GM13976 (cell line): ENCODE measurements at places on chromosomes 2 and 18.

DNA sequence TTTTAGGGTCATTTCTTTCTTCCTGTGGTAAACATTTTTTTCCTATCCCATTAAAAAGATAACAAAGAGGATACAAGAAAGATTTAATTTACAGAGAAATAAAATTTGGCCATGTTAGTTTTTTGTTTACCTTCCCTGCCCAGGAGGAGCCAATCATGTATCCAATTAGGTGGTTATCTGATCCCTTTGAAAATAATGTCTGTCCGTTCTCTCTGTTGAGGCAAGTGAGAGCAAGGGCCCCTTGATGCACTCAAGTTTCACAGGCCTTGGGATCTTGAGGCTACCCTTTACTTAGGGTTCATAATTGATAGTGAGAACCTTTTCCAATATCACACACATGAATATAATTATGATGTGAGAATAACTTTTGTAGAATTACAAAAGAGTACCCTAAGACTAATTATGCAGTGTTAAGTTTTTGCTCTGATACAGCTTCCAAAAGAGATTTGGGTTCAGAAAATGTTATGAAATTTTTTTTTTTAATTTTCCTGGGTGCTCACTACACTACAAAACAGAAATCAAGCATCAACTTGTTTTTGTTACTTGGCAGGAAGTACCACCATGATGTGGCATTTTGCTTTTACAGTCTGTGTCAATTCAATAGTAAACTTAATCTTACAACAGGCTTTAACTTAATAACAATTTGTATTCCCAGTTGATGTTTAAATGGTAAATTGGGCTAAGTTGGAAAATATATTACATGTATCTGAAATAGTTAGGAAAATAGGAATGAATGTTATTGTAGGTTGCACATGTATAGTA, 42.0 kb downstream of the AFTPH start:
- no peak for DNase-seq

DNA sequence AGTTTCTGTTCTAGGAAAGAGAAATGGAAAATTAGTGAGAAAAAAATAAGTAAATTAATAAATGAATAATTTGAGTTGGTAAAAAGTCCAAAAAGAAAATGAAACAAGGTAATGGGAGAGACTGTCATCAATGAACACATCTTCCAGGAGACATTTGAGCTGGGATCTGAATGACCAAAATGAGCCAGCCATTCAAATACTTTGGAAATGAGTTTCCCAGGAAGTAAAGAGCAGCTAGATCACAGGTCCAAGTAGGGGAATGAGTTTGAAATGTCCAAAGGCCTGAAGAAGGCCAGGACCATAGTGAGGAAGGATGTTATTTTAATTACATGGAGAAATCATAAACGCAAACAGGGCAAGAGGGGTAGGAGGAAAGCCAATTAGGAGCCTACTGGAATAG, 6.6 kb upstream of the DNAH7 start:
- DNase-seq: no peak

GRCh38 chr2:69565431-69565839, 78.1 kb downstream of the AAK1 start:
- peak; percentile 64 for DNase-seq

- no peak for DNase-seq
These were observed 330.8 kb downstream of the CYP26B1 start for GRCh38 chr2:71816815-71817214.

- no peak for DNase-seq
These were observed 176.4 kb upstream of the ID2 start for GRCh38 chr2:8505311-8505920.

DNA sequence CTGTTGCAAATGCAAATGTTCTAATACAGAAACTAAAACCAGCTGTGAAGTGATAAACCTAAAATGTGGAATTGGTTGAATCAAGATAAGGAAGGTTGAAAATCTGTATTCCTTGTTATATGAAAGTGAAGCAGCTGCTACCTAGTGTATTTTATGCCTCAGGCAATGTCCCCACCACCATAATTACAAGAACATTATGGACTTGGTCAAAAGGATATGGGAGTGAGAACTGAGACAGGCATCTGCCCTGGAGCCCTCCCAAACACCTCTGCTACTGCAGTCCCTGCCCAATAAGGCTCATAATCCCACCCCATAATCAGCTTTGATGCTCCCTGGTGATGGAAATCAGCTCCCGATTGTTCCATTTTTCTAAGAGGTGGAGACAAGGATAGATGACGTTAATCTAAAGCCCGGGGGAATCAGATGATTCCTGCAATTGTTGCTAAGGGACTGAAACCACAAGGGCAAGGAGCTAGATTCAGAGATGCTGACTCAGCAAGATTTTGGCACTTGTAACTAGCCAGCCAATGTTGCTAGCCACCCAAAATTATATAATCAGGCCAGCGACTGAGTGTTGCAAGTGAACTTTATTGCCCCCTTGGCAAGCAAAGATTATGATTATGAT, 69.5 kb downstream of the EVA1A start:
- no peak for DNase-seq

DNA sequence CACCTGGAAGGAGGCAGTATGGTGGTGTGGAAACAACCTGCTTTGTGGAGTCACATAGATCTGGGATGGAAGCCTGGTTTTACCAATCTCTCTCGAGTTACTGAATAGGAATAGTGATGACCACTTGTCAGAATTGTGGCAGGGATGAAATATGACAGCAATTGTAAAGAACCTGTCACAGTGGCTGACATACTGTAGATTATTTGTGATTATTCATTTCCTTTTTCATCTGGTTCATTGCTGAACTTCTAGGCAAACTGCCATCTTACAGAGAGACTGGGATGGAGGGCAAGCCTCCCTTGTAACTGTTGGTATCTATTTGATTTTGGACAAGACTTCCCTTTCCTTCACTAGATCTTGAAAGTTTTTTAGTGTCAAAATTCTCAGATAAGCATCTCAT, 42.0 kb downstream of the FMNL2 start:
- no peak for DNase-seq

GRCh38 chr2:4673025-4673489, 969.7 kb downstream of the DCDC2C start:
- DNase-seq: no peak

- no peak for DNase-seq
These were observed 381.6 kb downstream of the SUCLG1 start for GRCh38 chr2:84077496-84077895.

DNA sequence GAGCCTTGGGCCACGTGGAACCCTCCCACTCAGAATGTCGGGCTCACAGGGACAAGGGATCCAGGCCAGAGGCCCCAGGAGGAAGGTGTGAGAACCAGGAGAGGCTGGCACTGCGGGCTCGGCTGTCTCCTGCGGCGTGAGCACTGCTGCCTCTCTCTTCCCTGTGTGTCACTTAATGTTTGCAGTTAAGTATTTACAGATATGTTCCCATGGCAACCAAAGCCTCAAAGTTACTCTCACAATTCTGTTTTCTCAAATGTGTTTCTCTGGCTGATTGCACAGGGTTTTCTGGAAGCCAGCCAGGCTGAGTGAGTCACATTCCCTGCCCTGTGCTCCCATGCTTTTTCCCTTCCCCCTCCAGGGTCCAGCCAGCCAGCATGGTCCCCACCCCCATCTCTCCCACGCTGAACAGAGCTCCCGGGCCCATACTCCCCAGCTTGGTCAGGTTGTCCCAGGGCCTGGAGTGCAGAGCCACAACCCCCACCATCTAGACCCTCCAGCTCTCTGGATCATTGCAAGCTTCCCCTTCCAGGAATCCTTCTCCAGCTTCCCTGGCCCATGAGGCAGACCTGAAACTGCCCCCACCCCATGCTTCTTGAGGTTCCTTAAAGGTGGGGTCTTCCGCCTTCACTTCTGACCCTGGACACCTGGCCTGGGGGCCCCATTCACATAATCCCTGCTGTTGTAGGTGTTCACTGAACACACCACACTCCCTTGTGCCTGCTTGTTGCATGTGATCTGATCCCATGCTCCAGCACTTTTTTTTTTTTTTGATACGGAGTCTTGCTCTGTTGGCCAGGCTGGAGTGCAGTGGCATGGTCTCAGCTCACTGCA, 265.9 kb downstream of the CELF4 start:
- DNase-seq: no peak

DNA sequence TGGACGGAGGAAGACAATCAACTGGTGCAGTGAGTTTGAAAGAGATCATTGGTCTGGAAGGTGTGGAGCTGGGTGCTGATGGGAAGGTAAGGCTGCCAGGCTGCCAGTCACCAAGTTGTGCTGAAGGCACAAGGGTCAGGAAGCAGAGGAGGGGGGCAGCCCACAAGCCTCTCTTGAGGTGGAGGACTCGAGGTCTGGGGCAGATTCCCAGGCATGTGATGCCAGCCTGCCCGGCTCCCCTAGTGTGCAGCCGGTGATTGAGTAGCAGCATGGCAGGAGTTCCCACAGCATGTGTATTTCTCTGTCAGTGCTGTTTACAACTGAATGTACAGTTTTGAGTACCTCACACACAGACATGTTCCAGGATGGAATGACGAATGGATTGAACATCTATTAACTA, 99.3 kb downstream of the CABLES1 start:
- DNase-seq: no peak

GRCh38 chr2:82793711-82794435, 1665.2 kb downstream of the SUCLG1 start:
- no peak for DNase-seq

DNA sequence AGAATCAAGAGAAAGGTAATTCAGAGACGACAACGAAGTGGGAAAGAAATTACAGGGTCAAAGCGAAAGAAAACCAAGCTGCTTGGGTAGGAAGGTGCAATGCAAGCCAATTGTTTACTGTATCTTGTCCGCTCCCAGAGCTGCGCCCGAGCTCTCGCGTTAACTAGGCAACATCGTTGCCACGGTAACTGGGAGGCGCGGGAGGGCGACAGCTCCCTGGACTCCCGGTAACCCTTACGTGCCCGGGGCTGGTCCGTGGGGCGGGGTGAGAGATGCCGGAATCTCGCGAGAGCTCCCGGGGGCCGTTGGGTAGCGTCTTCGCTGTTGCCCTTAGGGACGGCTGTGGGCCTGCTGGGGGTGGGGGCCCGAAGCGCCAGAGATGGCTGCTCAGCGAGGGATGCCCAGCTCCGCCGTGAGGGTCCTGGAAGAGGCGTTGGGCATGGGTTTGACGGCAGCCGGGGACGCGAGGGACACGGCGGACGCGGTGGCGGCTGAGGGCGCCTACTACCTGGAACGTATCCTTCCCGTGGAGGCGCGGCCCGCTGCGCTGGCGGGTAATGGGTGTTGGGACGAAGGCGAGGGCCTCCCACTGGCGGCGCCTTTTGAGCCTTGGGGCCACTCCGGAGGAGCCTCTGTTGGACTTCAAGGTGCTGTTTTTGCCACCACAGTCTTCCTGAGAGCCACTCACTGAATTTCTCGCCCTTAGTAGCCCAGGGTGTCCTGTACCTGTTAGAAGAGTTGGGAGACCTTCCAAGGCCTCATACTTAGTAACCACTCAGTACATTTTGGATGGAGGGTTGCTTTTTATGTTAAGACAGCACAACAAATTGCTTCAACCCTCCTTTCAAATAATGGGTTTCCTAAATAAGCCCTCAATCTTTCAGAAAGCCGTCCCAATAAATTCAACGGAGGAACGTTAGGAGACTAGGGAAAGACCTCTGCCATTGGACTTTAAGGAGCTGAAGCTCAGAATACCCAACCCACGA, at the start of gene SPAG16:
Gene SPAG16, plus strand, starts transcription at position 360 of the 986 bp plus-strand sequence.
- DNase-seq: peak; percentile 99

DNA sequence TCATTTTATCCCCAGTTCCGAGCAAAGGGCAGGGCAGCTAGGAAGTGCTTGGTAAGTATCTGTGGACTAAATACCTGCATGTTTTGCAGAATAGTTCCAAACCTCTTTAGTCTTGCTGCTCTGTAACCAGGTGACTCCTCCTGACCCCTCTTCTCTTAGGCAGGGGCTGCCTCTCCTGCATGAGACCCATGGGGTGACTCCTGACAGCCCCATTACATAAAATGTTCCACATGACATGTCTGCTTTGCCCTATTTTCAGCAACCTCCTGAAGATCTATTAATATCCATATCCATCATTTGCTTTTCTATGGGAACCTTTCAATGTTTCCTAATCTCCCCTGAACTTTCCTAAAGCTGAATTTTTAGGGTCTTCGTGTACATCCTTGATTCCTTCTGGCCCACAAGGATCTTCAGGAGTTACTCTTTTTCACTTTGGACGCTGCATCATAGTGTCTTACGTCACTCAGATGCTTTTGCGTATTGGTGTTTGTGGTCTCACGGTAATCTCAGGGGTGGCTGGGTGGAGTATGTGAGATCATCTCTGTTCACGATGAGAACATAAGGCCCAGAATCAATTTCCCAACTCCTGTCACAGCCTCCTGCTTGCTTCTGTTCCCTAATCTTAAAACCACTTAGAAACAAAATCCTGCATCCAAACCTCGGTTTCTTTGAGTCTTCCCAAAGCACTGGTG, 76.6 kb downstream of the MAPK4 start:
- no peak for DNase-seq

- DNase-seq: no peak
These were observed 53.7 kb upstream of the AQP4 start for GRCh38 chr18:26919201-26919600.

- peak; percentile 59 for DNase-seq
These were observed 254.7 kb downstream of the HDAC4 start for GRCh38 chr2:239146011-239146641.

- peak; percentile 71 for DNase-seq
These were observed 8.0 kb upstream of the REL start for GRCh38 chr2:60873381-60873780.

DNA sequence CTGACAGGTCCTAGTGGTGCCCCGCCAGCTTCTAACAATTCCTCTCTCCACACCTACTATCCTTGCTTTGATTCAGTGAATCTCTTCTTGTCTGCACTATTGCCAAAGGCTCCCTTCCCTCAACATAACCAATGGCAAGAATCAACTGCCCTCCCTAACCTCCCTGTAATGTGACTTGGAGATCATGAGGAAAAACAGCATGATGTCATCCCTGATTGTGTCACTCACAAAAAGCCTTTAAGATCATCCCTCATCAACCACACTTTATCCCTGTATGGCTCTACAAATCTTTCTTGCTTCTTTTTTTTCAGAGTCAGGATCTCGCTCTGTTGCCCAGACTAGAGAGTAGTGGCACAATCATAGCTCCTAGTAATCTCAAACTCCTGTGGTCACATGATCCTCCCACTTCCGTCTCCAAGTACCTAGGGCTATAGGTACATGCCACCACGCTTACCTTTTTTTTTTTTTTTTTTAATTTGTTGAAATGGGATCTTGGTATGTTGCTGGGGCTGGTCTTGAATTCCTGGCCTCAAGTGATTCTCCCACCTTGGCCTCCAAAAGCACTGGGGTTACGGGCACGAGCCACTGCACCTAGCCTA, 19.7 kb downstream of the SAP130 start:
- no peak for DNase-seq

DNA sequence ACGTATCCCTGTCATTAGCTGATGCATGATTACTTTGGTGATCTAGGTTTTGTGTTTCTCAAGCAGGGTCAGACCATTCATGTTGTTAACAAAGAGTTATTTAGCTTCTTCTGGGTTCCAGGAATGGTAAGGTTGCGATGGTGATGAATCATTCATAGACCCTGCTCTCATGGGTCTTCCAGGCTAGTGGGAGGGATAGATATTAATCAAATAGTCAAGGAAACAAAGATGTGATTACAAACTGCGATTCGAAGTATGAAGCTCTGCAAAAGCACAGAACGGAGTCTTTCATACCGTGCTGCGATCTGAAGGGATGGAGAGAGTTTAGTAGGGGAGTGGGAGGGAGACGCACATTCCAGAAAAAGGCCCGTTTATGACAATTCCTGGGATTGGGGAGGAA, 42.1 kb downstream of the CAVIN2 start:
- DNase-seq: no peak
